ENCODE measurements at places on chromosomes 5 and 9.

- no peak for DNase-seq
Measured at GRCh38 chr9:24451346-24451745, 94.4 kb downstream of the IZUMO3 start.

GRCh38 chr5:163444526-163444925 is 7.1 kb downstream of the CCNG1 start:
- no peak for DNase-seq

GRCh38 chr9:93059715-93060578 is 1.4 kb downstream of the SUSD3 start:
- no peak for DNase-seq

- peak; percentile 91 for DNase-seq
Measured at GRCh38 chr5:132263548-132264261, 6.2 kb downstream of the PDLIM4 start.

GRCh38 chr5:111952555-111952954 is 195.6 kb upstream of the NREP start:
- DNase-seq: no peak

DNA sequence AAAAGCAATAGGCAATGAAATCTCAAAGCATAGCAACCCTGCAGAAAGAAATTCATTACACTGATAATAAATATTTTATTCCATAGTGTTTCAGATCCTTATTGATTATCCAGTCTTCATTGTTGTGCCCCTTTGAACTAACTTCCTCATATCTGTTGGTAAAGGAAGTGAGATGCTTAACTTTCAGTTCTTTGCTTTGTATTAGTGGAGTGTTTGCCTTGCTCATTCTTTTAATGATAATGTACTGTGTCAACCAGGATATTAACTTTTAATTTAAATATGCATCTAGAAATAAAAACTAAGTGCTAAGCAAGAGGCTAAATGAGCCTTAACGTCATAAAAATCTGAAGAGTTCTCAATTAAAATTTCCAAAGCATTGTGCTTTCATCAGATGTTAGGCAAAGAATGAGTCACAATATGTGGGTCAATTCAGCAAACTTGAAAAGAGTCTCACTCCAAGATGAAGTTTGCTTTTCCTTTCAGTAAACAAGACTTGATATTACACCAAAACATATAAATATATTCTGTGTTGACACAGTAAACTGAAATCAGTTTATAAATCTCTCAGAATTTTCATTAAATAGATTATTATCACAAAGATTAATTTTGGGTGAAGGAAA is 105.9 kb downstream of the GIN1 start:
- DNase-seq: no peak

All from mesenteric fat pad (tissue), 1 donor.